ENCODE measurements at places on chromosomes 1 and 21.
A peak's percentile ranks its signal among the peaks of the same experiment; 100 is the strongest.

DNA sequence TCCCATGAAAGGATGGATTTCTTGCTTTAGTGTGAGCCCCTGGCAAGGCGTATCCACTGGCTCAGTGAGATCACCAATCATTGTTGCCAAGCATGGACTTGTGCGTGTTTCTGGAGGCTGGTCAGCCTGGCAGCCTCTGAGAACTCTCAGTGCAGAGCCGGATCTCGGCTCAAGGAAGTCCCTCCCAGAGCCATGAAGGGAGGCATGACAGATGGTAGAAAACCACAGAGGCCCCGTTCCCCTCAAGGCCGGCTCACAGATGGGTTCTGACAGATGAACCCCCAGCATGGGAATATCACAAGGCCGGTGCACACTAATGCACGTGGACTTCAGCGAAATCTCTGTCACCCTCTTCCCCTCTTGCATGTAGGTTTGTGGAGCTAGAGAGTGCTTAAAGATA lies 290.5 kb downstream of the AJAP1 start:
- no peak for DNase-seq

DNA sequence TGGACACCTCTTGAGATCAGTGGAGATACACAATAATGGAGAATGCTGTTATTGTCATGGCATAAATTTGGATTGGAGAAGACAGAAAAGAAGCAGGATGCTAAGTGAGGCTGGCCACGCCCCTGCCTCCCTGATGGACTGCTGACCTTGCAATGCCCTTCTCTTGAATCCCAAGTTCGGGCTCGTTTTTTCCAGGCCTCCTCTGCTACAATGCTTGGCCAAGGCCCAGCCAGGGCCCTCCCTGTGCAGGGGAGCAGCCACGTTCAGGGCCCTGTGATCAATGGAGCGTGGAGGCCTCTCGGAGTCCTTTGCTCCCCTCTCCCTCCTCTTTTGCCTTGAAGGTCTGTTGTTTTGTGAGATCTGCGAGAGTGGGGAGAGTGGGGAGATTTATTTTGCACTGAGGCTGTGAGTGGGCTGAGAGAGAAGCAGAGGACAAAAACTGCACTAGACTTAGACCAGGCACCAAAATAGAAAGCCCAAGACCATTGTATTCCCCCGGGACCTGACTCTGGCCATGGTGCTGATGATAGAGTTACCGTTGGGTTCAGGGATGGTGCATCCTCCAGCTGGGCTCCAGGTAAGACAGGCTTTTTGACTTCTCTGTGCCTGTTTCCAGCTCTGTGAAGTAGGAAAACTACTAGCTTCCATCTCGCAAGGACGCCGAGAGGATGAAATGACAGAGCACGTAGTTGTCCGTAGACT lies 268.6 kb downstream of the KAZN start:
- DNase-seq = no peak

- DNase-seq = peak; percentile 38
These were observed 223.3 kb upstream of the ZRANB2 start for GRCh38 chr1:71304125-71304524.

- no peak for DNase-seq
These were observed 239.4 kb downstream of the PLPP3 start for GRCh38 chr1:56339786-56340465.

DNA sequence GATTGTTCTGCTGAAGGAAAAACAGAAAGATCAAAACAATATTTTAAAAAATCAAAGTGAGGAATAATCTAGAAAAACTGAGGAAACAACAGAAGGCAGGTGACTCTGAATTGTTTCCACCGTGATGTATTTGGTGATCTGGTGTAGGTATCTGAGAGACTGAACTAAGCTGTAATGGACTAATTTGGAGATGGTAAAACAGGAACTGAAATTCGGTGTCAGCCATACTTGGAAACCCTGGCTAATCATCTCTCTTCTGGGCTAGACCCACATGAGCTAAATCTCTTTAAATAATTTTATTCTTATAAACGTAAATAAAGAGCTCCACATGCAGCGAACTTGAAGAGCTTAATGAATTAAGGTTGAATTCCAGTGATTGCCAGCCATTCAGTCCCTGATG lies 1226.1 kb downstream of the NCAM2 start:
- DNase-seq = no peak

DNA sequence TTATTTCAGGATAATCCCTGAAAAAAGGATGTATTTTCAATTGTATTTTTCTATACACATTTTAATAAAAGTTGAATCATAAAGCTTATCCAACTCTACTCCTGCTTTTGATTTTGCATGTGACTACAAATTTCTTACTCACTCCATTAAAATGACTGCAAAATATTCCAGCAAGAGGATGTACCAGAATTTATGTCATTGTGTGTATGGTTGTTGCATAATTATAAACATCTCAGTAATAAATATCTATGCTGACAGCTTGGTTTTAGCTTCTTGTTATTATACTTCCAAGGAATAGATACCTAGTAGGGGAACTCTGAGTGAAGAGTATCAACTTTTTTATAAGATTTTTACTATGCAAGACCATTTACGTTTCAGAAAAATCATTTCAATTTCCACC lies 463.2 kb upstream of the RUNX1 start:
- DNase-seq = no peak

- DNase-seq = no peak
These were observed 79.0 kb downstream of the EIF4G3 start for GRCh38 chr1:21097729-21098128.

DNA sequence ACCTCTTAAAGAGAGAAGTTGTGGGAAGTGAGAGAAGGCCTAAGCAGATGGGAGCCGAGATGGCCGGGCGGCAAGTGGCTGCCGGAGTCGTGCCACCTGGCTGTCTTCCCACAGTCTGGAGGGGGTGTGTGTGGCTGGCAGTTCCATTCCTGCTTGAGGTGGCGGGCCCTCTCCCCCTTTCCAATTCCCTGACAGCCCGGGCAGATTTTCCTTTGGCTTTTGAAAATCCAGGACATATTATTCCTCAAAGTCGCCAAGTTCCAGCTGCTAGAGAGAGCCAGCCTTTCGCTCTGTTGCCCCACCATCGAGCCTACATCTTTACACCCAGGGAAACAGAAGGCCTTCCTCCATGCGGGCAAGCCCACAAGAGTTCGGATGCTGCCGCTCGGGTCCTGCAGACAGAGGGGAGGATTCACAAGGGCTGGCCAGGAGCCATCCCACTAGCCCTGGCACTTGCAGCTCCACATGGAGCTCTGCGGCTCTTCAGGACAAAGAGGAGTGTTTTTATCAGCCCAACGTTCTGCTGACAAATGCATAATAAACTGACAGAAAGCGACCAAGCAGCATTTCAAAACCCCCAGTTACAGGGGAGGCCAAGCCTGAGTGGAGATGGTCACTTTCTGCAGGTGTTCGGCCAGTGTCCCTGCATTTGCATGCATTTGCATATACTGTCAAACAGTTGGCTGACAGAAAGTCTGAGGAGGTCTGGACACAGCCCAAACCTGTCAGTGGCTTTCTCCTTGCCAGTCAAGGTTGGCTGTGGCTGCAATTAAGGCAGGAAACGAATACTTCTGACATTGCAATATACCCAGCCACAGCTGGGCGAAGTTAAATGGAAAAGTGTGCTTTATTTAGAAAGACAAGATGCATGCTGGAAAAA lies 45.9 kb downstream of the OLIG1 start:
- peak; percentile 19 for DNase-seq

DNA sequence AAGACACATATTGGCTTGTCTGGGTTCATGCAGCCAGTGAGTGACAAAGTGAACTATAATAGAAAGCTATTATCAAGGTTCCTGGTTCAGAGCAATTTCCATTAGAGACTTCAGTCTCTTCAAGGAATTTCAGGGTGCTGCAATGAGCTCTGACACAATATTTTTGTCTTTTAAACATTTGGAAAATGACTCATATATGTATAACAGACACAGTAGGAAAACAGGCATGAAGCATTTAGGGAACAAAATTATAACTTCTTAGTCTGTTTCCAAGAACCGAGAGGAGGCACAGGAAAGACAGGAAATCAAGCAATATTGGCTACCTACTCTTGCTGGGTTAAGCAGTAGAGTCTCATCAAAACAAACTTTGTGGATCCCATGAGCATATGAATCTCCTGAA lies 170.4 kb downstream of the PTPRC start:
- DNase-seq = no peak

- no peak for DNase-seq
These were observed 23.2 kb upstream of the ARHGEF16 start for GRCh38 chr1:3431266-3431665.

- DNase-seq = no peak
These were observed 15.4 kb upstream of the KIAA0040 start for GRCh38 chr1:175207971-175208370.

DNA sequence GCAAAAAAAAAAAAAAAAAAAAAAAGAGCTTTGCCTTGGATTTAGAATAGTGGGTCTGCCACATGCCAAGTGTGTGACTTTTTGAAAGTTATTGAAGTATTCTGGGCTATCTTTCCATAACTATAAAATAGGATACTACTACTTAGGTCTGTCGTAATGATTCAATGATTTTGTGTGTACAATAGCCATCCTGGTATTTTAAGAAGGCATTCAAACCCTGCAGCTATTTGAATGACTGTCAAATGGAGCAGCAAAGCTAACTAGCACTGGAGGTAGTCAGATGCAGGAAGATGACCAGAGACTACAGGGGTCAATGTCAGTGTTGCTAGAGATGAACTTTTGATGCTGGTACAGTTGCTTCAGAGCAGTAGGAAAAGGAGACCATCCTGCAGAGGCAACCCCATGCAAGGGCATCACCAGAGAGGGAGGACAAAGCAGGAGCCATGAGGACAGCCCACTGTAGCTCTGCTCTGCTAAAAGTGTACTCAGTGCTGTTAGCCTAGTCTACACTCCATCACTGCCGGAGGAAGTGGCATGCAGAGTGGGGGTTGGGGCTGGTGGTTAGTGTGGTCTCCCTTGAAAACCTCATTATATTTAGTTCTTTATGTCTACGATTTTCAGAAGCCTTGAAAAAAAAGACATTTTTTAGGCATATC lies 29.0 kb downstream of the DUSP10 start:
- DNase-seq = peak; percentile 86

DNA sequence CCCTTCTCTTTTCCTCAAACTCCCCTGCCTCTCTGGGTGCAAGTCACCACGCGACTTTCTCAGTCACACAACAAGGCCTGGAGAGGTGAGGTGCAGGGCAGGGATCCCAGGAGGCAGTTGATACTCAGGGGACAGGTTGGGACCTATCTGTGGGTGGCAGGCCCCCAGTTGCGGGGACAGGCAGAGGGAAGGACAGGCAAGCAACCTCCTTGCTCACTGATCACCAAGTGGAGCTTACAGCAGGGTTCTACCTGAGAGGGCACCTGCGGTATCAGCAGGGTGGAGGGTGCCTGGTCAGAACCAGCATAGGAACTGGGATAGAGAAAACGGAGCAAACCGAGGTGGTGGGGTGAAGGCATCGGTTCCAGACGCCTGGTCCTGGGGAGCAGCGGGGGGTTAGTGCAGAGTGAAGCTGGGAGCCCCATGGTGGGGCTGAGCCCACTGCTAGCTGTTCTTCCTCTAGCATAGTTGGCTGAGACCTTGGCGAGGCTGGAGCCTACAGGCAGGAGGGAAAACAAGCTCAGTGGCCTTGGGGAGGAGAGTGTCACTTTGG lies 24.4 kb upstream of the TENT5C start:
- no peak for DNase-seq

DNA sequence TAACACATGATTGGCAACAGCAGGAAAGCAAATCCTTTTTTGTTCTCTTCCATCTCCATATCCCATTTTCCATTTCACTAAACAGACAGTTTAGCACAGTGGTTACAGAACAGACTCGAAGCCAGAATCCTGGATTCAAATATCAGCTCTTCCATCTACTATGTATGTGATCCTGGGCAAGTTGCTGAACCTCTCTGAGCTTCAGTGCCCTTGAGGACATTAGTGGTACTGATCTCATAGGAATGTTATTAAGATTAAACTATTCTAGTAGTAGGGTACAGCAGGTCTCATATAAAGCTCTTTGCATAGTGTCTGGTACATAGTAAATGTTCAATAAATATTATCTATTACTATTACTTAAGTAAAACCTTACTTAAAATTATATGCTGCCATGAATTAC lies 13.8 kb upstream of the HHIPL2 start:
- DNase-seq = no peak

- no peak for DNase-seq
These were observed 76.7 kb upstream of the ZNF326 start for GRCh38 chr1:89918127-89918793.

- DNase-seq = no peak
These were observed 1.6 kb upstream of the FAM20B start for GRCh38 chr1:179023946-179024650.

DNA sequence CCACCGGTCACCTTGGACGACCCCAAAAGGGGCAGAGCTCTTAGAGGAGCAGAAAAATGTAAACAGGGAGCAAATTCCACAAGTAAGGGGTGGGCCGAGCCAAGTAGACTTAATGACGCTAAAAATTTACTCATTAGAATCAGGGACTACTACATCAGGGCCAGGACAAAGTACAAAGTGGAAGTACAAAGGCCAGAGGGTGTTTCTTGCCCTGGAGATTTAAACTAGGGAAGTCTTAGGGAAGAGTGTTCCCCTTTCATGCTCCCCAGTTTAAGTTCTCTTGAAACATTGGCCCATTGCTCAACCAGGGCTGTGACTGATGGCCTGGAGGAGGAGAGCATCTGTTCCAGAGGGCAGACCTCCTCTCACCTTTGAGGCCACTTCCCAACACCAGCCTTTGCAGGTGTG lies 48.6 kb downstream of the BACH1 start:
- peak; percentile 78 for DNase-seq

- DNase-seq = no peak
These were observed 57.4 kb downstream of the ARID4B start for GRCh38 chr1:235270625-235271024.

- peak; percentile 21 for DNase-seq
These were observed 19.7 kb upstream of the LMX1A start for GRCh38 chr1:165376041-165376810.

DNA sequence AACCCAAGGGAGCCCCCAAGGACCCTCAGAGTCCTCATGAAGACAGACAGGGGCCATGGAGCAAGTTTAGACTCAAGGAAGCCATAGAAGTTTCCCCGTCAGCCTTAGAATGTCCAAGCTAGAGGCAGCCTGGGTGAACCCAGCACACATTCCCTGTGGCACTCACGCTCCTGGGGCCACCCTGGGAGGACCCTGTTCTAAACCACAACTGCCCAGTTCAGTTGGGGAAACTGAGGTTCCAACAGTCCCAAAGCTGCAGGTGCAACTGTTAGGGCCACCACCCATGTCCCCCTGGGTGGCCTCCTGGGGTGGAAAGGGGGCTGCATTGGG lies 9.3 kb downstream of the WNT3A start:
- DNase-seq = no peak

GRCh38 chr1:166164995-166165660 lies 1.7 kb downstream of the FAM78B start:
- DNase-seq = peak; percentile 14

DNA sequence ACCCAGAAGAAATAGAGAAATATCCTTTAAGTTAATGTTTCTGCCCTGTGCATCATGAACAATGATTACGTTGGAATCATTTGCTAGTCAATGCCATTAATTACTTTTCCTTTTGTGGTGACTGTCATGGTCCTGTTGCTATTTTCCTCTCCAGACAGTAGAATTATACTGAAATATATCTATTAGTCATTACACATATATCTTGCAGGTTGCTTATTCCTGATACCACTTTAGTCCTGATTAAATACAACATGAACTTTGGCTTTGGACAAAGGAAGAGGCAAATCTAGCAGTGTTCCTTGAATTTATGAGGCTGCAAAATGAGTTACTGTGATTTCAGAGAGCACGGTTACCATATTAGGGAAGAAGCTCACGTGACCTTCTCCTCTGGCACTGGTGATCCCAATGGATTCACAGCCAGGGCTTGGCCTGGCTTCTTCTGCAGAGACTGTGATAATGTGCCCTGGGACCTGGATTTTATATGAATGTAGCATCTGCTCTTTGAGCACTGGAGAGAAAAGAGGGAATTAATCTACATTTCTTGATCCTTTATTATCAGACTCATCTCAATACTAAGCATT lies 12.4 kb upstream of the KRTAP19-8 start:
- DNase-seq = no peak

- no peak for DNase-seq
These were observed 81.6 kb upstream of the LRRC8D start for GRCh38 chr1:89739013-89739843.

Measured in HL-60 (cell line).